HT1080 (cell line): ENCODE measurements at places on chromosomes 3 and 15.

DNA sequence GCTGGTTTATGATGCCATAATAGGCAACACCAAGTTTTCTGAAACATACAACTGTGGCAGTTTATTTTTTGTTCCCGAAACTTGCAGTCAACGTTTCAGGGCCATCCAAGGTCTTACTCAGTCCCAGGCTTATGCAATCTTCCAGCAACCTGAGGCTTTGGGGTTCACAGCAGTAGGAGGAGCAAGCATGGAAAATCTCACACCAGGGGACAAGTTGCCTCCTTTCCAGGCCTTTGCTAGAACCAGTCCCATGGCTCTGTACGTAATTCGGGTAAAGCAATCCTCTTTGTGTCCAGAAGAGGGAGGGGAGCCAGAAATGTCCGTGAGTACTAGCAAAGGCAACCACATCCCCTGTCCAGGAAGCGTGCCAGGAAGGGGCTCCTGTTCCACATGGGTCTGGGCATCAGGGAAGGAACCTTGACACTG, 4.7 kb upstream of the FAM240A start:
- peak; percentile 35 for DNase-seq

DNA sequence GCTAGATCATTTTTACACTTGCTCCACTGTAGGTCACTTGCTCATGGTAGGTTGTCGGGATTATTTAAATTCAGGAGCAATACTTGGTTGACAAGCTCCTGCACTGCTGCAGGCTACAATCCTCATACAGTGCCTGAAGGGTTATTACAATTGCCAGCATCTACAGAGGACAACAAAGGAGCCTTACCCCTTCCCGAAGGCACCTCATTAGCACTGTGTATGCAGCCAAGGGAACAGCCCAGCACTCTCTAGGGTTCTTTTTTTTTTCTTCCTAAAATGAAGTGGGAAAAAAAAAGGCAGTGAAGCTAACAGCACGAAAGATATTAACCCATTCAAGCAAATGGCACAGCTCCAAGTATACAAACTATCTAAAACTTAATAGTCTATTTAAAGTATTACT, 142.7 kb downstream of the ULK4 start:
- DNase-seq, result no peak

GRCh38 chr3:124174476-124174875, 182.6 kb upstream of the ROPN1 start:
- peak; percentile 17 for DNase-seq

DNA sequence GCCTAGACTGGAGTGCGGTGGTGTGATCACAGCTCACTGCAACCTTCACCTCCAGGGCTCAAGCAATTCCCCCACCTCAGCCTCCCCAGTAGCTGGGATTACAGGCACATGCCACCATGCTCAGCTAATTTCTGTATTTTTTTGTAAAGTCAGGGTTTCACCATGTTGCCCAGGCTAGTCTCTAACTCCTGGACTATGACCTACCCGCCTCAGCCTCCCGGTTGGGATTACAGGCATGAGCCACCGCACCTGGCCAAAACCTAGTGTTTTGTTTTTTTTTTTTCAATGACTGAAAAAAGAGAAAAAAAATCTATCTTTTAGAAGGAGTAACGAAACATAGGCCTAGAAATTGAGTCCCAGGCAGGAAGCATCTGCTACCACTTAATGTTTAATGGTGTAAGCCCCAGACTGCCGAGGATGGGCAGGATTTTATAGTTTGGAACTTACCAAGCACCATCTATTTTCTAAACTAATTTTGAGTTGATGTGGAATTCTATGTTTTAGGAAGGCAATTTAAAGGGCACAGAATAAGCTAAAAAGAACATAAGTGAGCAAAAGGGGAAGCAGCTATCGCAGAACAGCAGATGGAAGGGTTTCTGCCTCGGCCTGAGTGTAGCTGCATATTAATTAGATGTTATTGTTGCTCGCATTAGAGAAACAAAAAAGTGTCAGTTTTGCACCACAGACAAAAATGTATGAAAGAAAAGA, 24.2 kb upstream of the CA12 start:
- no peak for DNase-seq

DNA sequence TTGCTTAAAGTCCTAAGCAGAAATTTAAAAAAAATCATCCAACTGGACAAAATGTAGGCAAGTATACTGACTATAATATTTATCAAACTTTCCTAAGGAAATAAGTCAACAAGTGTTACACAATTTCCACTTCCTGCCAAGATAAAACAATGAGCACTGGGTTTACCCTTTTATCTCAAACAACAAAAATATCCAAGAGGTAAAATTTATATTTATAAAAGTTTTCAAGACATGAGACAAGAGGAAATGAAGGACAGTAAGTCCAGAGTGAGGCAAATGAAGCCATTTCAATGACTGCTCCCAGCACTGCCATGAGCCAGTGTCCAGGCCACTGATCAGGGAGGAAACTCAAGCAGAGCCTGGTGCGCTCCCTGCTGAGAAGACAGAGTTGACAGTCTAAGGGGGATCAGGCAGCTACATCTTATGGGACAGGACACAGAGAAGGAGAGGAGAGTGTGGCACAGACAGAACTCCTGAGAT, 439.4 kb downstream of the RAP2B start:
- no peak for DNase-seq

GRCh38 chr3:189827108-189827507, 195.9 kb downstream of the TP63 start:
- DNase-seq, result no peak

DNA sequence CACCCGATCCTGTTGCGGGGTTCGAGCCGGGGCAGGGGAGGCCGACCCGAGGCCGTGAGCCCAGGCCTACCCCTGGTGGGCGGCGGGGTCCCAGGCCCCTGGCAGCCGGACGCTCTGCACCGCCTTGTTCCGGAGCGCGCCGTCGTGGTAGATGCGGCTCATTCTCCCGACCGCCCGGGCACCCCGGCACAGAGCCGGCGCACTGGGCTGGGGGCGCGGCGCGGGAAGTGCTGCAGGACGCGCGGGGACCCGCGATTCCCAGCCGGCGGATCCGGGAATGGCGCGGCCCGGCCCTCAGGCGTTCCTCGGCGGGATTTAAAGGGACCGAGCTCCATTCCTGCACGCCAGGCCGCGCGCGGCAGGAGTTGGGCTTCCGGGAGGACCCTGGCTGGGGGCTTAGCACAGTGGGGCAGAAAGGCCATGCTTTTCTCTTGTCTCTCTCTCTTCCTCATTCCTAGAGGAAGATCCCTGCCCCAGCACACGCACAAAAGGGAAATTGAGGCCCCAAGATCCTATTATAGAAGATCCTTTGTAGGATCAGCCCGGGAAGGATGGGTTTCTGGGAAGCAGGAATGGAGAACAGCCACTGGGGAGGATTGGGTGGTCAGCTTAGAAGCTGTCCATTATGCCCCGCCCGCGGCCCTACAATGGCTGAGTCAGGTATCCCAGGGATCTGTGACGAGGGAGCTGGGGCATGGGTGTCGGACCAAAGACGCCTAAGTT, at the start of gene ARPIN:
Gene ARPIN, minus strand, starts transcription at position 279 of the 723 bp plus-strand sequence. Its CDS starts 117 bp downstream, at position 162.
- DNase-seq, result peak; percentile 28

GRCh38 chr3:32282578-32283154, 44.2 kb downstream of the CMTM8 start:
- no peak for DNase-seq

DNA sequence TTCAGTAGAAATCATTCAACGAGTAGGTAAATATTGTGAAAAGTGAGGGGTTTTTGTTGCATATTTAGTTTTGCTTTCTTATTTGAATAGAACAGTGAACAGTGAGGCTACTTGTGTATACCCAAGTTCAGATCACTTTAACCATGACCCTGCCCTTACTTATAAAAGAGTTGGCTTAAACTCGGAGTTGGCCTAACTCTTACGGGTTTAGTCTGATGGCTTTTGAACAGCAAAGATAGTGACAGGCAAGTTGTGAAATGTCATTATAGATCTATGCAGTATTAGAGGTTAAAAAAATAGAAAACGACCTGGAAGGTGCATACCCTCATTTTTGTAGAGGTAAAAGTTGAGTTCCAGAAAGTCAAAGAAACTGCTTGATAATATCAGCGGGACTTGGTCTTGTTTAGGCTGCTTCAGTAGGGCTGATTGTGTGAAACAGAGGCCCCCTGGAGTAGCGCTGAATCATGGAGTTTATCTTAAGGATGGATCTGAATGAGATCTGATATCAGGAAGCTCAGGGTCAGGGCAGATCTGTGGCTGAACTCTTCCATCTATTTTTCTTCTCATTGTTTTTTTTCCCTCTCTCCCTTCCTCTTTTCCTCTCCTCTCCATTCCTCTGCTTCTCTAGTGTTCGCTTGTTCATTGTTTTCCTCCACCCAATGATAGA, 359.8 kb downstream of the LPP start:
- DNase-seq, result no peak

DNA sequence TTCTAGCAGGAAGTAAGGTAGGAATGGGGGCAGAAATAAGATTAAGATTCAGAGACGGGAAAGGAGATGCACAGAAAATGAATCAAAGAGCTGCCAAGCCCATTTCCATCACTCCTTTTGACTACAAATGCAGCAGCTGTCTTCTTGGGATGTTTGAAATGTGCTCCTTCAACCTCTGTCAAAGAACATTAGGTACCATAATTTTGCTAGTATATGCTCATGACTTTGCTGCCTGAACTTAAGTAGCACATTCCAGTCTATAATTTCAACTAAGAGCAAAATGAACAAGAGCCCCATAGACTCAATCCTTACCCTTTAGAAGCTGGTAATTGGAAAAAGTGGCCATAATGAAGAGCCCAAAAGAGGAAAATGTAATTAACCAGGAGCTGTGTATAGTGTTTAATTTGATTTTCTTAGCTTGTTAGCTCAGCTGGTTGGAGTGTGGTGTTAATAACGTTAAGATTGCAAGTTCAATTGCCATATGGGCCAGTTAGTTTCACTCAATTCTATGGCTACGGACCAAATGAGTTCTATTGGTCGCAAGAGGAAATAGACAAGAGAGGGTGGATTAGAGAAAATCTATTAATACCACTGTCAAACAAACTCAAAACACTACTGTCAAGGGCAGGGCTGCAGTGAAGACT, 349.9 kb downstream of the ZBBX start:
- DNase-seq, result no peak

- DNase-seq, result no peak
Measured at GRCh38 chr3:100647657-100648056, 38.3 kb downstream of the ADGRG7 start.

DNA sequence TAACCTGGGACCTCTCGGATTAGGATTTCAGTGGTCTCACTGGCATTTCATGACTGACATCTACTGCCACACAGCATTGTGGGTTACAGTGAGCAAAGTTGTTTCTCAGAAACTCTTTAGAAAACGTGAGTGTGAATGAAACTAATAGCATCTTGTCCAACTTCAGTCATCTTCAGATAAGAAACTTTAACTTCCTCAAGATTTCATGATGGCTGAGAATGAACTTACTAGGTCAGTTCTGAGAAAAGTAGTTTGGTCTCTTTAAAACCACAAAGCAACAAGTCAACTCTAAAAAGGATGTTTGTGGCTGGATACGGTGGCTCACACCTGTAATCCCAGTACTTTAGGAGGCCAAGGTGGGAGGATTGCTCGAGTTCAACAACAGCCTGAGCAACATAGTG, 14.2 kb upstream of the HOMER2 start:
- no peak for DNase-seq

GRCh38 chr3:65019443-65020055, 331.7 kb upstream of the ADAMTS9 start:
- no peak for DNase-seq

GRCh38 chr3:124633524-124633923, 96.7 kb upstream of the UMPS start:
- no peak for DNase-seq

GRCh38 chr3:88248658-88249057, 98.9 kb downstream of the C3orf38 start:
- DNase-seq, result no peak

DNA sequence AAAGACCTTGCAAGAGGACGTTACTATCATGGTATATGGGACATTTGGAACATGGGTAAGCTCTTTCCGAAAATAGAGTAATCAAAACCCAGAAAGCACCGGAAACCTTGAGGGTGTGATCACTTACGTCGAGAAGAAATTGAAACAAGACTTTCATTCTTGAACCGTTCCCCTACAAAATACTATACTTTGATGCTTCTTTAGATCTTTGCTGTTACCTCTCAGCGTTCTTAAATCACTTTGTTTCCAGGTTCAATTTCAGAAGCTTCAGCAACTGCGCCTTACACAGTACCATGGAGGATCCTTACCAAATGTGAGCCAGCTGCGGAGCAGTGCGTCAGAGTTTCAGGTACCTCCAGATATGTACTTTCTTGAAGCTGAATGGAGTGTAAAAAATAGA, 10.1 kb downstream of the CRTC3 start:
- DNase-seq, result no peak

DNA sequence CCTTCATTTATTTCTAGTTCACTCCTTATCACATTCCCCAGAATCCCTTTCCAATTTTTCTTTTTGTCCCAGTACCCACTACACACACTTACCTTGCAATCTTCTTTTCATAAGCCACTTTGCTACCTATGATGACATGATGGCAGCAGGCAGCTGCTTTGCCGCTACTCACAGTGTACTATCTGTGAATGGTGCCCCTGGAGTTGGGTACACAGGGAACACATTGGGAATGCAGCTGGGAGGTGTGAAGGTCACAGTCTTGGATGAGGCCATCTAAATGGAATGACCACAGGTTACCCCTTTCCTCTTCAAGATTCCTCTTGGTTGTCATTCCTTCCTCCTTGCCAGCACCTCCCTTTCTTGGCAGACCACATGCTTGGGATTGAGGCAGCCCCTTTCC, 20.8 kb upstream of the TNIK start:
- DNase-seq, result no peak

DNA sequence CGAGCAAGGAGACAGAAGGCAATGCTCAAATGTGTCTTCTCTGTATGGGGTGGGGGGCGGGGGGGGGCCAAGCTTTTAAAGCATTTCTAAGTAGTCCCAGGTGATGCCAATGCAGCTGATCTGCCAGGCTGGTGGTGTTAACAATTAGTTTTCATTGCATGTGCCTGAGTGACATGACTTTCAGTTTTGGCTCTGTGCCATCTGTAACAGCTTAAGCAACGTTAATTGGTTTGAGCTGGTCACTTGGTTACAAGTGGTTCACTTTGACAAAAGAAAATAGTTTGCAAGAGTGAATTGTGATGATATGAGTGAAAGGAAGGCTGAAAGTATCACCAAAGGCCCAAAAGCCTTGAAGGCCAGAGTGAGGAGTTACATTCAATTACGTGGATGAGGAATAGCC, 26.4 kb upstream of the LRIG1 start:
- no peak for DNase-seq

- no peak for DNase-seq
Measured at GRCh38 chr3:30644615-30645014, 38.2 kb downstream of the TGFBR2 start.

GRCh38 chr15:87207990-87208580, 1048.5 kb downstream of the NTRK3 start:
- peak; percentile 88 for DNase-seq

GRCh38 chr3:27358372-27358771, 10.8 kb downstream of the NEK10 start:
- DNase-seq, result no peak

DNA sequence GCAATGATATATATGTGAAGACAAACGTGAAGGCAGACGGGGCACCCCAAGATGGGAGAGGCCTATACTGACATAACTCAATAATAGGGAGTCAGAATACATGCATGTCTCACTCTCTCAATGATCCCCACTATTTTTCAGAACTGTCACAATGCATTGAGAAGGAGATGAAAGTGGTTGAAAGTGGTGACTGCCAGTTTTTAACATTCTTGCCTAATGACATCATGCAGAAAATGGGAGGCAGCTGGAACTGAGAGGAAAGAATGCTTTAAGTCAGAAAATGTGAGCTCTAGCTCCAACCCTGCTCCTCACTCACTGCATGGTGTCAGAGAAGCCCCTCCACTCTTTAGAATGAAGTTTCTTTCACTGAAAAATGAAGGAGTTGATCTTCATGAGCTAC, 55.3 kb upstream of the P2RY1 start:
- DNase-seq, result peak; percentile 63
